ENCODE measurements at places on chromosomes 12 and 14. TPM values are rescaled to one million over a fixed set of nuclear protein-coding genes. Genes with fewer than 3 reads are reported as not detected.

Gene TAMALIN
- total RNA-seq: 13.9 TPM

Gene SYNE2
- 50.9 TPM for total RNA-seq

Gene TOGARAM1
- total RNA-seq: 8.6 TPM

Gene BCL11B
- total RNA-seq: 0.41 TPM

Gene OSBPL8
- 29.5 TPM for total RNA-seq

Gene KSR2
- total RNA-seq: 1.1 TPM

GRCh38 chr12:20452496-20453010 is 84.2 kb downstream of the PDE3A start:
- H3K27ac ChIP-seq: no peak overlapping the region
- H3K4me3 ChIP-seq: no peak overlapping the region
- no peak for DNase-seq
- no peaks in the 10 kb centered on the region for H3K36me3 ChIP-seq
- no peaks in the 10 kb centered on the region for H3K27me3 ChIP-seq
- no peaks in the 10 kb centered on the region for H3K4me1 ChIP-seq

- no peaks in the 10 kb centered on the region for H3K27me3 ChIP-seq
- no peak overlapping the region for H3K27ac ChIP-seq
- H3K4me1 ChIP-seq: no peaks in the 10 kb centered on the region
Observed at GRCh38 chr12:12877781-12878455, 13.4 kb upstream of the GPRC5A start.

DNA sequence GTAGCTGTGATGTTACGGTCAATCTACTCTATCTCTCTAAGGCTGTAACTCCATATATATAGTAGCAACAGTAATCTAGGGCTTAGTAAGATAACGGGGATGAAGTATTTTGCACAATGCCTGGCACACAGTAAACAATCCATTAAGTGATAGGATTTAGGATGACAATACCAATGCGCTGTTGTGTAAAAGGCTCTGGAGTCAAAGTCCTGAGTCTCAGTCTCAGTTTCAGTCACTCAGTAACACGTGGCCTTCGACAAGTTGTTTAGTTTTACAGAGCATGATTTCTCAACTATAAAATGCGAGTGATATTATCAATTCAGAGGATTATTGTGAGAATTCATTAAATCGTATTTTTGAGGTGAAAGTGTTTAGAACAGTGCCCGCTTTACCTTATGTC is 162.4 kb downstream of the GARIN6 start:
- no peak overlapping the region for H3K27ac ChIP-seq
- no peak for DNase-seq
- no peaks in the 10 kb centered on the region for H3K36me3 ChIP-seq
- H3K4me1 ChIP-seq: no peaks in the 10 kb centered on the region

DNA sequence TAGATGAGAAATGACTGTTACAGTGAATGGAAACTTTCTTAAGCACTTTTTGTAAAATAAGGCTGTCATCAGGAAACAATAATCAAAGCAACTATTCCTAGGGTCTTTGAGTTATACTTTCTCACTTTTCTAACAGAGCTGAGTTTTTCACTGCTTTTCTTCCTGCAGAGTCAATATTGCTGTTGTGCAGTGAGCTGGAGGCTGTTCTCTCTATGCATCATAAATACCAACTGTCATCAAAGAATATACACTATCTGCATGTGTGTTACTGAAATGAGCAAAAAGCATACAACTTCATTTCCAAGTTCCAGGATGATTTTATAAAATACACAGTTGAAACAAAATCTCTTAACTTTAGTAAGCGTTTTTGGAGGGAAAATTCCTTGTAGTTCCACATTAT is 110.4 kb upstream of the CPSF6 start:
- no peak for DNase-seq
- H3K4me1 ChIP-seq: no peaks in the 10 kb centered on the region
- no peak overlapping the region for H3K4me3 ChIP-seq
- H3K36me3 ChIP-seq: no peaks in the 10 kb centered on the region
- no peaks in the 10 kb centered on the region for H3K27me3 ChIP-seq

DNA sequence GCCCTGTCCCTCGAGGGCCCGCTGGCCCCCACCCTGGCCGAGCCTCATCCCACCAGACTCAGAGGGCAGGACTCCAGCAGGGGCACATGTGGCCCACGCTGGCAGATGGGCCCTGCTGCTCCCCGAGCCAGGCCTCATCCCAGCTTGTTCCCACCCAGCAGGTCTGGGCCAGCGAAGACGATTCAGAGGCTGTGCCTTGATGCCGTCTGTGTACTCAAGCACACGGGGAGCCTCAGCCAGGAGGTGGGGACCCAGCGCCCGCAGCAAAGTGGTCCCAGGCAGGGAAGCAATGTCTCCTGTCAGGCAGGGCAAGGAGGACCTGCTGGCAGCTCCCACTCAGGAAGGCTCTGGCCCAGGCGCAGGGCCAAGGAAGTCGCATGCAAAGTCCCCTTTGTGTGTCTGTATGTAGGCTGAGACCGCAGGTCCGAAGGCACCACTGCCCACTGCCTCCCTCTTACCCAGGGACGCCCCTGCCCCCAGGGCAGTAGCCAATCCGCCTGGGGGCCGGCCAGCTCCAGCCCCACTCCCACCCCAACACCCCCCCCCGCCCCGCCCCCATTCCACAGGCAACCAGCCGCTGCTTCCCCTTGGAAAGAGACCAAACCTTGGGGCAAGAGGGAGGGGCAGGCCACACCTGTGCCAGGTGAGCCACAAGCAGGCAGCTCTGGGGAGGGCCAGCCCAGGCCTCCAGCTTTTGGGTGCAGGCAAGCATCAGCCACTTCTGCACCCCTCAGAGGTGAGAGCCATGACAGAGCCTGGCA is 9.4 kb downstream of the DEGS2 start:
- H3K4me3 ChIP-seq: no peak overlapping the region
- H3K27me3 ChIP-seq: no peaks in the 10 kb centered on the region
- no peaks in the 10 kb centered on the region for H3K36me3 ChIP-seq
- H3K27ac ChIP-seq: no peak overlapping the region
- H3K4me1 ChIP-seq: peaks cover 5% of the 10 kb centered on the region
- peak; percentile 66 for DNase-seq
